Jurkat, Clone E6-1 (cell line): ENCODE measurements at places on chromosomes 1 and 21.

DNA sequence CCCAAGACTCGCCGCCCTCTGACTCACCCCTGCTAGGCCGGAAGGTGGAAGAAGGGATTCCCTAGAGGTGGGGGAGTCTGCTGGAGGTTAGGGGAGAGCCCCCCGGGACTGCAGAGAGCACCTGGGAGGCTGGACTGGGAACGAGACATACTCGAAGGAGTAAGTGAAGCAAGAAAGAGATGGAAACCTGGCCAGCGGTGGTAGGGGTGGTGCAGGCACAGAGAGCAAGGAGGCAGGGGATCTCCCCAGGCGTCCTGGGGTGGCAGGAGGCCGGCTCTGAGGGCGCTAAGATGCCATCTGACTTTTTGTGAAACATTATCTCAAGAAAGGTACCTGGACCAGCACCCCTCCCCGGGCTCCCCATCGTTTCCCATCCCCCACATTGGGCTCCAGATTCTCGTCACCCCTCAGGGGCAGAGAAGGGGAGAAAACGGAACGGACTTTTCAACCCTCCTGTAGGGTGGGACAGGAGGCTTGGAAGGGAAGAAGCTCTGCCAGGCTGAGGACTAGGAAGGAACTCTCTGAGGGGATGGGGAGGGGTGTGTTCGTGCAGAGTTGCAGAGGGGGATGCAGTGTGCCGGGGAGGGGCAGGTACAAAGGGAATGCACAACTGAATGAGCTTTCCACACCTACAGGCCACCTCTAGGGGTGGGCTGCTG lies 708 bp downstream of the CHRNB2 start:
- DNase-seq: no peak

- DNase-seq: peak; percentile 91
Measured at GRCh38 chr1:152349611-152350010, 10.2 kb downstream of the FLG2 start.

DNA sequence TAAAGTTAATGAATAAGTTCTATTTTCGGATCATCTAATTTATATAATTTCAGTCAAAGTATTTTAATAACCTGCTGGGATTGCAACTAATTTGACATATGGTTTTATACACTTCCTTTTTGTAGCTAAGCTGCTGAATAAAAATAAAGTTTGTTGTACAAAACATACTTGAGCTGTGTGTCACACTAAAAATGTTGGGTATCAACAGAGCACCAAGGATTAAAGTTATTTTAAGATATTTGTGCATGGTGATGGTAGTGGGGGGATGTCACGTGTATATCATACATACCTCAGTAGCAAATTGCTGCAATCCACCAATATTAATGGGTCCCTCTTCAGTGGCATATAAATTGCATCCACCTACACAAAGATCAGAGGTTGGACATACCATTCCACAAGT lies 199.6 kb downstream of the DPYD start:
- no peak for DNase-seq

DNA sequence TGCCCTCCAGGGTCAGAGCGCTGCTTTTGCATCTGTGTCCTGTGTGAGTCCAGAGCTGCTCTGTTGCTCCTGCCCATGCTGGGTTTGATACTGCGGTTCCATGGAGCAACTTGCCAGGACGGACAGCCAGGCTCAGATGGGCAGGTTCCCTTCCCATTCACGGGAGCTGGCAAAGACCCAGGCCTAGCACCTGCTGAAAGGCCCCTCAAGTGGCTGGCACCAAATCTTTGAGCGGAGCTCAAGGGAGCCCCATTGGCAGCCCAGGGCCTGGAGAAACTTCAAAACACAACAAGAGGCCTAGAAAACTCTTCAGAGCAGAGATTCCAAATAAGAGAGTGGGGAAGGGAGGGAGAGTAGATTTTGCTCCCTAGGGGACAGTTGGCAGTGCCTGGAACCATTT lies 97.2 kb downstream of the ACTL8 start:
- no peak for DNase-seq

- DNase-seq: no peak
Measured at GRCh38 chr1:53899206-53899628, 5.2 kb downstream of the DIO1 start.

GRCh38 chr1:226792368-226792767 lies 53.3 kb upstream of the ITPKB start:
- DNase-seq: no peak

DNA sequence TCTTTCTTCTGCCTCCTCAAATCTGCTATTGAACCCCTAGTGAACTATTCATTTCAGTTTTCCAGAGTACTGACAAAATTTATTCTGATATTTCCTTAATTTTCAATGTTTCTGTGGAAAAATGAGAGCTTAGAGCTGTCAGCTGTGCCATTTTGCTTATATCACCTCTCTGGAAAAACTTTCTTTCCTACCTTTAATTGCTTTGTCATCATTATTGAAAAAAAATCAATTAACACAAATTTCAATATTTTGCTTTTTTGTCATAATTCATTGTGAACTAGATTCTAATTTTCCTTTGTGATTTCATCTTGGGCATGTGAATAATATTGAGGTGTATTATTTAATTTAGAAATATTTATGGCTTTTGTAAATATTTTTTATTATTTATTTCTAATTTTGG lies 126.5 kb downstream of the C1orf94 start:
- no peak for DNase-seq

DNA sequence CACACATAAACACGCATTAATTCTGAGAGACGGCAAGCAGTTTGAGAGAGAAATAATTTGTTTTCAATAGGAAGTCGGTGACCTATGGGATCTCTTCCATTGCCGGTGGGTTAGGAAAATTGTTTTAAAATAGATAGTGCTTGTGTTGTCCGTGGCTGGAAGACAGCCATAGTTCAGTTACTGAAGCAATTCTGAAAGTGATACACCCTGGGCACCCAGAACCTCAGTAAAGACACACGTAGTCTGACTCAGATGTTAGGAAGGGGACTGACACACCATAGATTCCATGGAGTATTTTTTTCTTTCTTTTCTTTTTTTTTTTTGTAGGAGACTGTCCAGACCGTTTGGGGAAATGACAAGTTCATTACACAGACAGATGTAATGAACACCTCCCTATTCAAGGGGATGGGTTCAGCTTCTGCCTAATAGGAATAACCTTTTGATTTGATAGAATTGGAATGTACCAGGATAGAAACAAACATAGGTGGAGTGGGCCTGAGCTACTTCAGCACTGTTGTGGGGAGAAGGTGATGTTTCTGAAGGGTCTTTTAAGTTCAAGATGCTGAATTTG lies 1.6 kb downstream of the C1orf21 start:
- DNase-seq: no peak

DNA sequence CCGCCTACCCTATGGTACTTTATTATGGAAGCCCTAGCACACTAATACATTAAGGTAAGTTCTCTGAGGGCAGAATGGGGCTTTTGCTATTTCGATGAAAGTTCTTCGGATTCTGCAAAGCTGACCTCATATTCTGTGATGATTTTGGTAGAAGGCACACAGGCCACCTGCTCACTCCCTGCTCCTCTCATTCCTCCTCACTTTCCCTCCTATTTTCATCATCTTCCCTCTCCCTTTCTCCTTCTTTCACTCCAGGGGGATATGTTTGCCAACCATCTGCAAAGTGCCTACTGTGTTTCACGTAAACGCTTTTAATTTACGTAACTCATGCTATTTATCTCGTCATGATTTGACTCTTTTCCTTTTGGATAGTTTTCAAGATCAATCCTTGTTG lies 45.0 kb upstream of the ETS2 start:
- DNase-seq: no peak

DNA sequence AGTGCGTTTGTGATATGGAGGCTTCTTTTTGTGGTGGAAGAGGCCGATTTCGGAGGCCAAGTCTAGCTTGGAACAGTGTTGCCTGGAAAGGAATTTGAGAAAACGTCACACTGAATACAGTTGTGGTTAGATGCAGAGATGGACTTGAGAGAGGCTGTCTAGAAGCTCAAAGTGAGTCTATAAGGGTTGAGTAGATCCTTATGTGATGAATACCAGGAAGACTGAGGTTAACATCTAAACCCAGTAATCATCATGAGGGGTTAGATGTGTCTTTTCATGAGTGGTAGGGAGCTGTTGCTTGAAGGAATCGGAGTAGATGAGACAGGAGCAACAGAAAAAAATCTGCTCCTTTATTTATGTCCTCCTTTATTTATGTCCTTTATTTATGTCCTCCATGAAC lies 114.6 kb upstream of the IVNS1ABP start:
- no peak for DNase-seq

DNA sequence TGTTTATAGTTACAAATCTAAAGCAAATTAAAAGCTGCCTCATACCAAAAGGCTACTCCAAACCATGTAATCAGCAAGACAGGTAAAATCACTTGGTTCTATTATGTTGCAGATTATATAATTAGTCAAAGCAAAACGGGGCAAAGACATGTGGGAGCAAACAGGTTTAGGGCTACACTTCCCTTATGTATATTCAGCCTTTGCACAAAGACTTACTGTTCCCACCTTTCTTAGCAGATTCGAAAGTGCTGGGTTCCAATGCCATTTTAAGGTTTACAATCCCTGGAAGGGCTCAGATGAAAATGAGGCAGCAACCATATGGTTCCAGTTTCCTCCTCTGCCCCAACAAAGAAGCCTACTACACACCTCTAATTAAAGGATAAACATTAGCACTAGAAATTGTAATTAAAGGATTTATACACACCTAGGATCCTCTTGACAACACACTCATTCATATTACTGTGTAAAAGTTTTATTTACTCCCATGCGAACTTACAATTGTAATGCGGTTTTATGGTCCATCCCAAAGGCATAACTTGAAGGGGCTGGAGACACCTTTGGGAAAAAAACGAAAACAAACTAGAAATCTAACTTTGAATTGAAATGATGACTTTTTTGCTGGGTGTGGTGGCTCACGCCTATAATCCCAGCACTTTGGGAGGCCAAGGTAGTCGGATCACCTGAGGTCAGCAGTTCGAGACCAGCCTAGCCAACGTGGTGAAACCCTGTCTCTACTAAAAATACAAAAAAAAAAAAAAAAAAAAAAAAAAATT lies 117.3 kb upstream of the PKN2 start:
- DNase-seq: no peak

GRCh38 chr1:119720866-119721440 lies 9.2 kb downstream of the PHGDH start:
- DNase-seq: no peak

GRCh38 chr21:29403922-29404538 lies 105.3 kb downstream of the BACH1 start:
- DNase-seq: no peak

DNA sequence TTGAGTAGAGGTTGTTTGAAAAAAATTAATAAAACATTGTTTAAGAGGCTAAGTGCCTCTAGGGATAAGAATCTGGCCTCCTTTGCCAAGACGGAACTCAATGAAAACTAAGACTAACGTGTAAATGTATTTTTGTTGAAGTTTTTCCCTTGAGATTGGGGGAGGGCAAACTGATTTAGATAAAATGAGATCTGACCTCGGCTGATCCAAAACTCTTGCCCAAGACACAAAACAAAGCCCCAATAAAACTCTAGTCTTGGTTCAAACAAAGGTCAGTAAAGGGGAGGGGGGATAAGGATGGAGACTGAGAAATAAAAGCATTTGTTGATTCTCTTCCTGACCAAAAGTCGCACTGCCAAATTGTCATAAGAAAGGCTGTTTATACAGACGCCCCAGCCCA lies 134.8 kb upstream of the DPT start:
- no peak for DNase-seq

DNA sequence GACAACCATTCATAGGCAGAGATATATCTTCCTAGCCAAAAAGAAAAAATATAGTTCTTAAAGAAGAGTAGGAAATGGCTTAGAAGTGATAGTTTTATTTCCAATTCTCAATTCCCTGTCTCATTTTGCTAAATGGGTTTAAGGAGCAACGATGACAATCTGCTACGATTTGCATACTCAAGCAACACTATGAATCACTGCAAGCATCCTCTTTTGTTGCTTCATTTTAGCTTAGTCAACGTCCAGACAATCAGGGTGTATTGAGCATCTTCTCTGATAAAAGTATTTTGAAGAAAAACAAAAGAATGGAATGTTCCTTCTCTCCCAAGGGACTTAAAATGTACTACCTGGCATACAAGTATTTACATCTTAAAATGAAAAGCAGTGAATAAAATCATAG lies 80.6 kb downstream of the RGS7 start:
- no peak for DNase-seq

DNA sequence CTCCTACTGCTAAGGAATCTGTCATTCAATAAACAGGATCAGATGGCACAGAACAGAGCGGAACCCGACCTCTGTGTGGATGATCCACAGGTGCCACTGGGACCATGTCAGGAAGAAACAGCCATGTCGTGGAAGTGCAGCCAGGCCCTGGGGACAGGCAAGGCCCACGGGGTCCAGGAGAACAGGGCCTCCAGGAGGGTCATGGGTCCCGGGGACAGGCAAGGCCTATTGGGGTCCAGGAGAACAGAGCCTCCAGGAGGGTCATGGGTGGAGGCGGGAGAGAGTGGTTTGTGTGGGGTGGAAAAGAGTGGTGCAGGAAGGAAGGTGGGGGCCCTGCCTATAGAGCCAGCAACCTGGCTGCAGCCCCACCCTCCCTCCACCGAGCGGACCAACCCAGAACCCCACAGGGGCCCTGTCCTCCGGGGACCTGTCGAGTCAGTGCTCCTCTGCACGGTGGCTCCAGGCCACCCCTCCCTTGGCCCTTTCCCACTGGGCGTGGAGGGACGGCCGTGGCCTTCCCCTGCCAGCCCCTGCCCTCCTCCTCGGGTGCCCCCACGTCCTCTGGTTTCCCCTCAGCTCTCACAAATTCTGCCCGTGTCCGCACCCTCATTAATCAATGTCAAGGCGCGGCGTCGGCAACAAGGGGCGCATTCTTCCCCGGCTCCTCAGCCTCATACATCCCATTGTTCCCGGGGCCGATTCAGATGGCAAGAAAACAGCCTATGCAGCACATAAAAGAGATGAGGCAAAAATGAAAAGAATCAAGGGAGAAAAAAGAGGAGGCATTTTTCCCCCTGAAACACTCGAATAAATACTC lies 146.4 kb downstream of the PRDM16 start:
- no peak for DNase-seq

DNA sequence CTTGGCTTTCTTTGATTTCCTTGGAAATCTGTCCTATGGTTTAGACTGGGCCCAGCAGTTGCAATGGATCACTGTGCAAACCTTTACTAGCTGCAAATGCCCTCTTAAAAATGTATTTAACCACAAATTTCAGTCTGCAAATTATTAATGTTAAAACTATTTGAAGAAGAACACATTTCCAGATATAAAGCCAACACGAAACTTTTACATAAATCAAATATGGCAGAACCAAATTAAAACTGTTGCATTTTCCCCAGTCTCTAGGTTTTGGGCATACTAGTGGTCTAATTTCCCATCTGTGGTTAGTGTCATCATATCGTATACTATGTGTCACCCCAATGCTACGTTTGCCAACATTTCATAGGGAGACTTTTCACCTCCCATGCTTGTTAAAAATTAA lies 52.3 kb downstream of the HMCN1 start:
- no peak for DNase-seq

- DNase-seq: no peak
Measured at GRCh38 chr1:94698356-94698755, 121.8 kb upstream of the SLC44A3 start.

- DNase-seq: no peak
Measured at GRCh38 chr1:115545096-115545720, 96.6 kb upstream of the VANGL1 start.

- DNase-seq: no peak
Measured at GRCh38 chr1:34806396-34806795, 13.6 kb downstream of the GJA4 start.

GRCh38 chr1:83077411-83077810 lies 921.5 kb downstream of the TTLL7 start:
- no peak for DNase-seq

GRCh38 chr1:243883551-243883950 lies 33.5 kb upstream of the AKT3 start:
- DNase-seq: no peak

GRCh38 chr1:151455231-151455630 lies 4.1 kb downstream of the POGZ start:
- DNase-seq: no peak

- DNase-seq: no peak
Measured at GRCh38 chr21:42535602-42536171, 22.0 kb downstream of the SLC37A1 start.
